ENCODE measurements at places on chromosomes 5 and 9. TPM values are rescaled to one million over a fixed set of nuclear protein-coding genes. Genes with fewer than 3 reads are reported as not detected.

PCDHGB3 gene
- 2.0 TPM for total RNA-seq

ABLIM3 gene
- total RNA-seq, result 7.4 TPM

APBA1 gene
- total RNA-seq, result 10.1 TPM

CXCL14 gene
- total RNA-seq, result 61.6 TPM

ENTREP1 gene
- total RNA-seq, result 1.3 TPM

BARHL1 gene
- total RNA-seq, result not detected

RETREG1 gene
- 102 TPM for total RNA-seq

MCTP1 gene
- total RNA-seq, result 7.7 TPM

CDC20B gene
- total RNA-seq, result not detected

KIF4B gene
- not detected for total RNA-seq

BTNL3 gene
- total RNA-seq, result 62.2 TPM

C5orf52 gene
- 5.7 TPM for total RNA-seq

PIP5K1B gene
- total RNA-seq, result 73.3 TPM

CDC23 gene
- total RNA-seq, result 19.3 TPM

MEGF9 gene
- 6.3 TPM for total RNA-seq

PTPN3 gene
- total RNA-seq, result 25.8 TPM

GLRA1 gene
- total RNA-seq, result not detected

PCDHGC5 gene
- 0.89 TPM for total RNA-seq

TNC gene
- 48.0 TPM for total RNA-seq

PPP3R2 gene
- total RNA-seq, result not detected

TCOF1 gene
- total RNA-seq, result 17.3 TPM
